ENCODE measurements at places on chromosomes 11 and 22.

GRCh38 chr11:96736601-96737000 is 346.8 kb downstream of the JRKL start:
- DNase-seq = no peak

DNA sequence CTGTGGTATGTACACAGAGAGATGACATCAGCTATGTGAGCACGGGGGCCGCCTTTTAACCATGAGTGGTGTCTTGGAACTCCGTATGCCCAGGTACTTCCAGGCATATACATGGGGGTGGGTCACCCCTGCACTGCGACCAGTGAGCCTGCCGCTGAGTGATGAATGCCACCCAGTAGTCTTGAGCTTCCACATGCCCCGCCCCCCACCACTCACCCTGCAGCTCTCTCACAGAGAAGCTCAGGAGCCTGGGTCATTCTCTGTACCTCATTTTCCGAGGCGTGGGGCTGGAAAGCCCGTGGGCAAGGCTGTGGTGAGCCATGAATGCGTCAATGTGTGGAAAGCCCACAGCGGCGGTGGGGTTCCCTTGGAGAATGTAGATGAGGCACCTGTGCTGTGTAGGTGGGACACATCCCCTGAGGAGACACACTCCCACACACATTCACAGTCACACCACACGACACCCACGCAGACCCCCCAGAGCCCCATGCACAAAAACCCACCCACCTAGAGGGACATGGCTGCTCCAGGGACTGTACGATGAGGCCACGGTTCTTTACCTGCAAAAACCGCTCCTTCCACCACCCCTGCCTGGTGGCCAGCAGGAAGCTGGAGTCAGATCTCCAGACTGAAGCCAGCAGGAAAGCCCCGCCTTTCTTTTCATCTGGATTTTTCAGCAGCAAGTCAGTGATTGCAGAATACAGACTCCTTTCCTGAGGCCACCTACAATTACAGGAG is 67.6 kb downstream of the PIWIL3 start:
- DNase-seq = no peak

DNA sequence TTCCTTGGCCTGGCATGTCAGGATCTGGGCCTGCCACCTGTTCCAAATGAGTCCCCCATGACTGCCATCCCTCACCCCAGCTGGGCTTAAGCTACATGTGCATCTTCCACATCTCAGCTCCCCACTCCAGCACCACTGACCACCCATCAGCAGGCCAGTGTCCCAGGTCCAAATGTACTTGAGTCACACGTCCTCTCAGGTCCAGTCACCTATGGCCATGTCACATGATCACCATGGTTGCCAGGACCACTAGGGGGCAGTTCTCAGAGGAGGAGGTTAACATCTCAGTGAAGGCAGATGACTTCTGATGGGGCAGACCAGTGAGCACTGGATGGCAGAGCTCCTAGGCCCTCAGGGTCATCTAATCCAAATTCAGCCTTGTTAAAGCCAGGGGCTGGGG is 41.9 kb upstream of the WNT11 start:
- DNase-seq = no peak

DNA sequence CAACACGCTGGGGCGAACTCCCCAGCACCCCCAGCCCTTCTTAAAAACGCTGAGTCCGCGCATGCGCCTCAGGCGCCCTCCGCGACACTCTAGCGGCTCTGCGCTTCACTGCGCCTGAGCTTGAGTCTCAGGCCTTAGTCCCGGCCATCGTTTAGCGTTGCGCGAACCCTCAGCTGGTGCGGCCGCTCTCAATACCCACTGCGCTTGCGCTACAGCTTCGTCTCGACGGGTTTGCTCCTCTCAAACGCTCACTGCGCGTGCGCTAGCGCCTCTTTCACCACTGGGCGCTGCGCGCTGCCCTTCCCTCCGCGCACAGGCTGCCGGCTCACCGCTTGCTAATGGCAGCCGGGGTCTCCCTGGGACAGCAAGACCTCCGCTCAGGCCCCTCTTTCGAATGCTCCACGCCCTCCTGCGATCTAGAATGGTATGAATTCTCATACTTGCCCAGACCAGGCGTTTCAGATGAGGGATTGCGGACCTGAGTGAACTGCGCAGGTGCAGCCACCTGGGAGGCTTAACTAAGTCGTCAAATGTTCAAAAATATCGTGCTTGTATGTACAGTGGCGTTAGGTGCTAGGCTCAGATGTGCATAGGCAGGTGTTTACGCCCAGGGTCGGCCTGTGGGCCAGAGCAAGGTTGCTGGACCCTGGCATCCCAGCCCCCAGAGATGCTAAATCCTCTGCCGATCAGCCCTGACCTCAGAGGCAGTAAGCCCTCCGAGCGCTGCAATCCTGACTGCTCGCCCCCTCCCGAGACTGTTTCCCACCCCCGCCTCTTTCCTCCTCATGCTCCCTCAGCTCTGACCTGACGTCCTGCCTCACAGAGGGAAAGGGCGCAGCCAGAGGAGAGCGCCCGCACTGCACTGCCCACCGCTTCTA is at the start of gene SLC2A11:
TSS of gene SLC2A11 (plus strand) at position 270 of the 878 bp plus-strand sequence. CDS start at position 395, 125 bp downstream.
- peak; percentile 90 for DNase-seq

DNA sequence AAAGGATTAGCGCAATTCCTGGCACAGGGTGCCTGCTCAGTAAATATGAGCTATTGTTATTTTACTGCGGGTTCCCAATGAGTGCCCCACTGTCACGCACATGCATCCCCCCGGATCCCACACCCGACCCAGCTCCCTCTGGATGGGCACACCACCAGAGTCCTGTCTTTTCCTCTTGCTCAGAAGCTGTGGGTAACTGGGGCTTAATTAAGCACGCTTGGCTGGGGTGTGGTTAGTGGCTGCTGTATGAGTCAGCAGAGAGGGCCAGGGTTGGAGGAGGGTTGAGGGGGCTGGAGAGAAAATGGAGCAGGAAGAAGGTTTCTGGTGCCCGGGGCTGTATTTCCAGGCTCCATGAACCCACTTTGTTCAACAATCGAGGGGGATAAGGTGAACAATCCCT is 30.3 kb upstream of the NECTIN1 start:
- no peak for DNase-seq

DNA sequence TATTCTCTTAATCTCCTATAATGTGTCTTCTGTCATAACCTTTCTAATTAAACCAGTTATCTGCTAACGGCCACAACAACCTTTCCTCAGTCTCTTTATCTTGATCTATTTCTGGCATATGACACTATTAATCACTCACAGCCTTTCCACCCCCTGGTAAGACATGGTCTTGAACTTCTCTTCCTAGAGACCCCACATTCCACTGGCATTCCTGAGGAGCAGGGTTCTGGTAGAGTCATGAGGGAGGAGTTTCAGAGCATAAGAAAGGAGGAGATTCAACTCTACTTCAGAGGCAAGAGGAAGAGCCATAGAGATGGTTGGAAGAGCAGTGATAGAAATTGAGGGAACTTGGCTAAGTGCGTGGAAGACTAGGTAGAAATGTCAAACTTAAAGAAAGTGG is 325.6 kb downstream of the BLID start:
- no peak for DNase-seq

GRCh38 chr11:118914178-118914918 is 11.4 kb downstream of the BCL9L start:
- no peak for DNase-seq

DNA sequence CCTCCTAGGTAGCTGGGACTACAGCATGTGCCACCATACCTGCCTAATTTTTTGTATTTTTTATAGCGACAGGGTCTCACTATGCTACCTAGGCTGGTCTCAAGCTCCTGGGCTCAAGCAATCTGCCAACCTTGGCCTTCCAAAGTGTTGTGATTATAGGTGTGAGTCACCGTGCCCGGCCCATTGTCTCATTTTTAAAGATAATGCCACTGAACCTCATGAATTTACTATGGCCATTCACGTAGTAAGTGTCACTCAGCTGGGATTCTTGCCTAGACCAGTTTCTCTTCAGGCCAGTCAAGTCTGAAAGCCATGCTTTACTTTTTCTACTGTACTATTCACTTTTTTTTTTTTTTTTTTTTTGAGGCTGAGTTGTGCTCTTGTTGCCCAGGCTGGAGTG is 22.4 kb downstream of the DEPDC5 start:
- DNase-seq = no peak

DNA sequence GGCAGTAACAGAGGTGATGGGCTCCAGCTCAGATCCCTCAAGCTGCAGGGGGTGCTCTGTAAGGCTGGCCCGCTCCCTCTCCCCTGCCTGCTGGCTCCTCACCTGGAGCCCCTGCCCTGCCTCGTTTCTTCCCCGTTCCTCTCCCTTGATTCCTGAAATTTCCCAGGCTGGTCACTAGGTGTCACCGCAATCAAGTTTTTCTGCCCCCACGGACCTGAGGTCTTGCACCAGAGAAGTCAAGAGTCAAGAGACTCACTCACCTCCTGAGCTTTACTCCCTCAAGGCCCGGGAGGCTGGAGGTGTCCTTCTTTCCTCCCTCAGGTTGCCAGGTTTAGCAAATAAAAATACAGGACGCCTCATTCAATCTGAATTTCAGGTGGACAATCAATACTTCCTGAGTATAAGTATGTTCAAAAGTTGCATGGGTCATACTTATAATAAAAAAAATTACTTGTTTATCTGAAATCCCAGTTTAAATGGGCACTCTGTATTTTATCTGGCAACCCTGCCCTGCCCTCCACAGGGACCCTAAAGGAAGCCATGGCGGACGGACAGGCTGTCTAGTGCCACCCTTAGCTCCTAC is 69.2 kb downstream of the SCUBE1 start:
- DNase-seq = no peak

GRCh38 chr11:76119032-76119431 is 87.3 kb downstream of the WNT11 start:
- DNase-seq = no peak

DNA sequence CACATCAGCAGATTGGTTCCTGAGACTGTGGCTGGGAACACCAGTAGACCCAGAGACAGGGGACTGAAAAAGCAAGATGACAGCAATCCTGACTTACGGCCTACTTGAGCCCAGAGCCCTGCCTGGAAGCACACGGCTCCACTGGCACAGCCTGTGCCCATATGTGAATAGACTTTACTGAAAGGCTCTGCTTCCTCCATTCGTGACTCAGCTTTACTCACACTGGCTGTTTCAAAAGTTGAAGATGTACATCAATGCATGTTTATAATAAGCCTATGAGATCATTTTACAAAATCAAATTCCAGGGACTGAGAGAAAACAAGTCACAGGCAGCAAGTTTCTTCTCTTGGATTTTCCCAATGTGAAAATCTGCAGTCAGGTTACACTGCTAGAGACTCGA is 134.6 kb upstream of the TEAD1 start:
- no peak for DNase-seq

DNA sequence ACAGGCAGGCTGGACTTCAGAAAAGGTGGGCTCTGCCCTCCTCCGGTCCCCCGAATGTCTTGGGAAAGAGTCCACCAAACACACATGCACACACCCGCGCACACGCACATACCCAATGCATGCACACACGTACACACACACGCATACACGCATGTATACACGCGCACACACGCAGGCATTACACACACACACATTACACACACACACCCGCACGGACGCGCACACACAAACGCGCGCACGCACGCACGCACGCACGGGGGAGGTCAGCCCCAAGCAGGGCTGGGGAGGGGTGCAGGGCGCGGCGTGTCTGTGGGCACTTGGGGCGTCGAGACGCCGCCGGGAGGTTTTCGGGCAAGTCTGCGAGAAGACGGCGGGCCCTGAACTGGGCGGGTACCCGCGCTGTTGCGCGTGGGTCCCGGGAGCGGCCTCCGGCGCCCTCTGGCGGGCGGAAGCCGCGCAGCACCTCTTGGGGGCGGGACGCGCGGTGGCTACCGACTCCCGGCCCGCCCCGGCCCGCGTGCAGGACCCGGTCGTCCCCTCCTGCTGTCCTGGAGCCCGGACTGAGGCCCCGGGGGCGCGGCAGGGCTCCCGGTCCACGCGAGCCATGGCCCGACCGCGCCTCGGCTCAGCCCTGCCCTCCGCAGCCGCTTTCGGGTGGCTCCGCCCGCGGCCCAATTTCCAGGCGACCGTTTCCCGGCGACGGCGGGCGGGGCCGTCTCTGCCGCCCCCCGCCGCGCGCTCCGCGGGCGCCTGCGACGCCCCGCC is 3.6 kb downstream of the SEPTIN5 start:
- DNase-seq = peak; percentile 68

DNA sequence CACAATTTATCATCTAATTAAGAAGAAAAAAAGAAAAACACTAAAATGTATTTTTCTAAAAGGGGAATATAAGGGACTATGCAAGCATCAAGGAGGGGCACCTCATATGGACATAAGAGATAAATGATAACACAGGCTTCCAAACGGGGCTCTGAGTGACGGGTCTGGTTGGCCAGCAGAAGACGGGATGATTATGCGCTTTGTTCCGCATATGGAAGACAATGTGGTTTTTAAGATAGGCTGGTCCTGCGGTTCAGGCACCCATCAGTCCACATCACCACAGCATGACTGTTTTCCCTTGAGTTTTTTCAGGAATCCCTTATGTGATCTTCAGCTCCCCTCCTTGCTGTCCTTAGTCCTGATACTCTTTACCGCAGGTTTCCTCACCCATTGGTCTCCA is 404.6 kb downstream of the OPCML start:
- DNase-seq = no peak

GRCh38 chr11:117772360-117772759 is 24.7 kb downstream of the DSCAML1 start:
- no peak for DNase-seq
